T-helper 9 cell (primary cell): ENCODE measurements at places on chromosomes 3 and 15.

DNA sequence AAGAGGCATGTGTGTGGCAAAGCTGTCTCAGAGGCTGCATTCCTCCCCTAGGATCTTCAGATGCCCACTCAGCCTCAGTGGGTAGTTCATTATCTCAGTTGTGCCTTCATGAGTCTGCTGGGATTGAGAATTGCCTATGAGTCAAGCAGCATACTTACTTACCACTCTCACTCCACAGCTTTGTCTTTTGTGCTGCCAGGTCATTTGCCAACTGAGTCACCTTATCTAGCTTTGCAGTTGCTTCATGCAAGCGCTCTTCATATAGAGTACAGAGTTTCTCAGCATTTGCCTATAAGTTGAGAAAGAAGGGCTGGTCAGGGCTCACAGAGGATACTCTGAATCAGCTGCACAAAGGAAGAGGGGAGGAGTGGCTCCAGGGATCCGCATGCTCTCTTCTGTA lies 89.5 kb downstream of the MYH15 start:
- no peak for DNase-seq

- DNase-seq: no peak
These were observed 27.7 kb upstream of the LPP start for GRCh38 chr3:188126276-188126675.

DNA sequence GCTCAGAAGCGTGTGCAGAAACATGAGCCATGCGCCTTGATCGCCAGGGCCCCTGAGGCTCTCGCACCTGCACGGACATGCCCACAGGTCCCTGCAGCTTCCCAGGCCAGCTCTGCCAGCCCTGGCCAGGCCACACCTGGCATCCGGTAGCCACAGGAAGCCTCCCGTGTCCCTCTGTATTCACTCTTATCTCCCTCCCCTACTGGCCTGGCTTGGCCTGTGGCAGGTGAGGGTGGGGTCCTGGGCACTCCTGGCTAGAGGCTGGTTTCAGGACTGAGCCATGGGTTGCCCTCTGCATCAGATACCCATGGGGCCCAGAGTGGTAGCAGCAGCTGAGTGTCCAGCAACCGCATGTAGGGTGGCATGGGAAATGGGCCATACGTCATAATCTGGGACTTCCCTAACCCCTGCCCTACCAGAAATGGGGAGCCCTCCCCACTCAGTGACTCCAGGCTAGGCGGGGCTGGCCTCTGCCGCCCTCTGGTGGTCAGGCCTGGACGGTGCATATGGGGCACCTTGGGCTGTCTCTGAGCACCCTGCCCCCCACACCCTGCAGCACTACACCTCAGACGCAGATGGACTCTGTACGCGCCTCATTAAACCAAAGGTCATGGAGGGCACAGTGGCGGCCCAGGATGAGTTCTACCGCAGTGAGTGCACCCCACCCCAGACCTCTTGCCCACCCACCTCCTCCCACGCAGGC lies 12.6 kb upstream of the LMAN1L start:
- DNase-seq: peak; percentile 84

DNA sequence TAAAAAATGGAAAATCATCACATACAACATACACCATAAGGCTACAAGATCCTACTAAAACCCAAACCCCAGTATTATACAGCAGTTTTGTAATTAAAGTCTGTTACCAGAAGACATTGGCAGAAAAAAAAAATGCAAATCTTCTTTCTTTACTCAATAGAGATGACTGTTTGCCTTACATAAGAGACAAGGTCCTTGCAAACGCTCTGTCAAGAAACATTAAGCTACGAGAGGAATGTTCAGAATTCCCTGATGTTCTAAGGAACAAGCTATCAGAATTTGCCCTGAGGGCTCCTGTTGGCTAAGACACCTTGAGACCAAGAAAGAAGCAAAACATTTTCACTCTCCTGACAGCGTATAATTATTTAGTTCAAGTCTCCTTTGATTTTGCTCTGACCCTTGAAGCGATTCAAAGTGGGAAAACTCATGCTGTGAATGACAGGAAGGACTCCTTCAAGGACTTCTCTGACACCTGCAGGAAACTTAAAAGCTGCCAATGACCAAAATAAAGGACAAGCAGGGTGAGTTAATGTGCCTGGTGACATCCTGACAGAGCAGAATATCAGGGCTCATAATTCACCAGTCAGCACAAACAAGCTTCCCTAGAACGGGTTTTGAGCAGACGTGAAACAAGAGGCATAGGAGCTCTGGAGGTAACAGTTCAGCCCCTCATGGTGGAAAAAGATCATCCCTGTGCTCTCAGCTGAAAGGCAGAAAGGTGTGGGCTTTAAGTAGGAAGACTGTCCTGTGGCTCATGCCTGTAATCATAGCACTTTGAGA lies 2.5 kb downstream of the SCAMP2 start:
- no peak for DNase-seq

DNA sequence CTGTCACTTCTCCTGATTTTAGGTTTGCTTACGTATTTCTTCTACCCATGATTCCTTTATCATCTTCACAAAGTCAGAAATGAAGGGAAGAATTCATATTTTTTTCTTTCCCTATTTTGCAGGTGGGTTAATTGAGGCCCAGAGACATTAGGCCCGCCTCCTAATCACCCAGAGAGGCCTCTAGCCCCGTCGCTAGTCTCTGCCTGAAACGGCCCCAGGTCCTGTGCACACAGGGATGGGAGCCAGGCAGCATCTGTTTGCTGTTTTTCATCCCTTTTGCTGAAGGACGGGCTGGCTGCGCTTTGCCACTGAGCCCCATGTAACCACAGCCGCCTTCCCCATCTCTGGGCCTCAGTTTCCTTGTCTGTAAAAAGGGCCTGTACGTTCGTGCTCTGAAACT lies 135.9 kb downstream of the FBLN2 start:
- no peak for DNase-seq

DNA sequence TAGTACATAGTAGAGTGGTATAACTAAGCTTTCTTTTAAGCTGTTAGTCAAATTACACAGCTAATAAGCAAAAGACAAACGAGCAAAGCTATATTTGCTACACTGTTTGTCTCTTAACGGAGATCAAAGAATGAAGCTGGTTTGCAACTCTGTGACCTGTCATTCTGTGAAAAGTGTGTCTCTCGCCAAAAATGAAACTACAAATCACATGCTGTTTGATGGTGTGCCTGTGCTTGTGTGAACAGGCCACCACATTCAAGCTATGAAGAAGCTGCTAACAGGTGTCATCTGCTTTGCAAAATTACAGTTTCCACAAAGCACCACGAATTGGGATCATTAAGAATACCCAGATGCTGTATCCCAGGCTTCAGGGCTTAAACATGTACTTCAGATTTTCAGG lies 667.8 kb upstream of the NAALADL2 start:
- DNase-seq: no peak
